ENCODE measurements at places on chromosomes 7 and 10.
A peak's percentile ranks its signal among the peaks of the same experiment; 100 is the strongest.

DNA sequence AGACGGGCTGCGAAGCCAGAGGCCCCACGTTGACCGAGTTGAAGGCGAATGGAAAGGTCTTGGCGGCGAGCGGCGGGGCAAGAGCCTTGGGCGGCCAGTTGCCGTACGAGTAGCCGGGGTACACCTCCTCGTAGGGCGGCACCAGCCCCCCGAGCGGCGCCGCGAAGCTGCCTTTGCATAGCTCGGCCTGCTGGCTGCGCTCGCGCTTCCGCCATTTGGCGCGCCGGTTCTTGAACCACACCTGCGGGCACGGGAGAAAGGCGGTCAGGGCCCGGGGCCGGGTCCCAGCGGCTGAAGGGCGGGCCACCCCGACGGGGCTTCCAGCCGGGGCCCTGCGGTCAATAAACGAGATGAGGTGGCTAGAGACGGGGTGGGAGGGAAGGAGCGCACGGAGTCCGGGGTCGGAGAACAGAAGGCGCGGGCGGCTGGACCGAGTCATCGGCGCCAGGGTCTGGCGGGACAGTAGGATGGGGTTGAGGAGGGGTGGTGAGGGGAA, 4.8 kb downstream of the ELOVL3 start:
- peak; percentile 46 for DNase-seq

DNA sequence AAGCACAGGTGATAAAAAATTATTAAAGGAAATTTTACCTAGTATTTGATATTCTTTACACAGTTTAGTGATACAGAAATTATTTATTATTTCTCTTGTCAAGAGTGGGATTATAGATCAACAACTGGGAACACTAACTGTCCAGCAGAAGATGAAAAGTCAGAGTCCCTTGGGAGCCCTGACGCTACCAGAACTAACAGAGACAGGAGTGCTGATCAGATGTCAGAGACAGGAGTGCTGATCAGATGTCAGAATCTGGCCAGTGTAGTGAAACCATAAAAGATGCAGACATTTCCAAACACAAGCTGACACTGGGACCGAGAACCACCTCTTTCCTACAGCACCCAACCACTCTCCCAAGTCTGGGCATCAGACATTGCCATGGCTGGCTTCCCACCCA, 828.2 kb downstream of the TNS3 start:
- no peak for DNase-seq

GRCh38 chr10:90308223-90308622, 549.6 kb downstream of the HTR7 start:
- no peak for DNase-seq

DNA sequence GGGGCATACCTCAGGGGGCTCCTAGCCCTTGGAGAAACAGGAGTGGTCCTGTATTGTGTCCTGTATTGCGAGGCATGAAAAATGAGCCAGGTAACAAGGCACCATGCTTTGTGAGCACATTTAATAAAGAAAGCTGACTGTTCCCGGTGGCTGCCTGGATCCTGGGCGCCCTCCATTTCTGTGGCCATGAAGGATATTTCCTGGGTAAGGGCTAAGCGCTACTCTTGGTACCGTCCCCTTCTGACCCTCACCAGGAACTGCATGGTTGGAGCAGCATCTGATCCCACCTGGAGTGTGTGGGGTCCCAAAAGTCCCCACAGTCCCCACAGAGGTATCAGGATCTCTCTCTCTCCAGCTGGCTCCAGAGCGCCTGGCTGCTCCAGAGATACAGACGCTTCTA, 139.5 kb downstream of the MAPK8 start:
- no peak for DNase-seq

GRCh38 chr7:148521271-148521670, 69.3 kb upstream of the C7orf33 start:
- DNase-seq = no peak

- DNase-seq = no peak
Observed at GRCh38 chr10:109065821-109066220, 857.5 kb downstream of the XPNPEP1 start.

- no peak for DNase-seq
Observed at GRCh38 chr10:13852872-13853271, 266.1 kb downstream of the PRPF18 start.

- no peak for DNase-seq
Observed at GRCh38 chr10:63722537-63722936, 201.3 kb downstream of the REEP3 start.

Measured in naive thymus-derived CD8-positive, alpha-beta T cell (primary cell).